ENCODE measurements at places on chromosomes 5 and 9.

- no peak for DNase-seq
Observed at GRCh38 chr9:90290716-90291485, 351.7 kb downstream of the DIRAS2 start.

GRCh38 chr5:149938791-149939358 lies 5.7 kb downstream of the PDE6A start:
- peak; percentile 16 for DNase-seq

DNA sequence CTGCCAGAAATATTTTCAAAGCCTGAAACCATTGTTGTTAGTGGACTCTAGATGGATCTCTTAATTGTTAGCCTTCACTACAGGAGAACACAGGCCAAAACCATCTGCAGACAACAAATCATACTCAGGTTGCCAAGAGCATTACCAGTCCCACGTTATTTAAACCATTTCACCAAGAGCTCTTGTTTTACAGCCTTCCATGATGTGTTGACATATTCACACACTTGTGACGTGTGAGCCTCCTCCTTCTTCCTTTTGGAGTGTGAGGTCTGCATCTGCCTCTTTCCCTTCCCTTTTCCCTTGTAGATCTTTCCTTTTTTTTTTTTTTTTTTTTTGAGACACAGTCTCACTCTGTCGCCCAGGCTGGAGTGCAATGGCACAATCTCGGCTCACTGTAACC lies 279.0 kb downstream of the AUH start:
- no peak for DNase-seq

- no peak for DNase-seq
Observed at GRCh38 chr5:10169359-10169758, 80.3 kb downstream of the ATPSCKMT start.

DNA sequence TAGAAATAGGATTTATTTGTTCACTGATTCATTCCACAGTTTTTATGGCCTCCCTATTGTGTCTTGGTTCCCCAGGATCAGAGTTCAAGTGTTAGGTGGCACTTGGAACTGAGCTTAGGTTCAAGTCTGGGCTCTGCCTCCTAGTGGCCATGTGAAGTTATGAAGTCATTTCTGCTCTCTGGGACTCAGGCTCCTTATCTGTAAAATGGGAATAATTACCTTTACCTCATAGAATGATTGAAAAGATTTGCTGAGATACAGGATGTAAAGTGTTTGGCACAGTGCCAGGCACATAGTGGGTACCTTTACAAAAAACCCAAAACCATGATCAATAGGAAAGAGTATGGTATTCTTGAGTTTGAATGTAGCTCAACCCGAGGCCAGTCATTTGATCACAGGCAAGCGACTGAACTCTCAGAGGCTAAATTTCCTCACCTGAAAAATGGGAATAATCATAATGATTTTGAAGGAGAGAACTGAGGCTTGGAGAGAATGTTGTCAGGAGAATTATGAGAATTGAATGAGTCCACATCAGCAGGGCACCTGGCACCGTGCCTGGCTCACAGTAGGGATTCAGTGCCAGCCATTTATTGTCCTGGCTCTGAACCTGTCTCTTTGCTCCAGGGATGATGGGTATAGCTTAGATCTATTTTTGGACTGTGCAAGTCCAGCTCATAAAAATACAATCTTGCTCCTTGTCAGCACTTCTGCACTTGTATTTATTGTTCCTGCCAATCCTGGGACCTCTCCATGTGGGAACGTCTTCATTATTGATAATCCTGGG lies 10.8 kb downstream of the NSG2 start:
- no peak for DNase-seq

- DNase-seq = peak; percentile 59
Observed at GRCh38 chr5:179805529-179806249, 977 bp downstream of the MGAT4B start.

GRCh38 chr9:21919377-21920362 lies 74.5 kb downstream of the CDKN2A start:
- DNase-seq = peak; percentile 42

DNA sequence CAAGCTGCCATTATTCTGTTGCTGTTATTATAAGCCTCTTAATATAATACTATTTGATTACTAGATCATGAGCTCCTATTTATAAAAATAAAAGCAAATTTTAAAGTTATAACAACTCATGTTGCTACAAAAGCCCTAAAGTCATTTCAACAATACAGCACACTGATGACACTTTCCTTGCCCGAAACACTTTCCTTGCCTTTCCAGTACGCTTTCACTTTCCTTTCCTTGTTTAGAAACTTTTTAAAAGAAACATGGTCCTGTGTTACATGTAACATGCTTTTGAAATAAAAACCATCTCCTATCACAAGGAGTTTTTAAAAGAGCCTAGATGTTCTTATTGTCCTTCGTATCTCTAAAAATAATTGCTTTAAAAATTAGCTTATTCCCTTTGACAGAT lies 688.4 kb downstream of the PTPRD start:
- no peak for DNase-seq

GRCh38 chr5:142292249-142292648 lies 32.6 kb downstream of the SPRY4 start:
- no peak for DNase-seq

Measured in activated T-cell treated with anti-CD3 and anti-CD28 coated beads, Interleukin-2, amount 50 U/mL, for 72 hours (primary cell).